ENCODE measurements at places on chromosomes 13 and 19.

DNA sequence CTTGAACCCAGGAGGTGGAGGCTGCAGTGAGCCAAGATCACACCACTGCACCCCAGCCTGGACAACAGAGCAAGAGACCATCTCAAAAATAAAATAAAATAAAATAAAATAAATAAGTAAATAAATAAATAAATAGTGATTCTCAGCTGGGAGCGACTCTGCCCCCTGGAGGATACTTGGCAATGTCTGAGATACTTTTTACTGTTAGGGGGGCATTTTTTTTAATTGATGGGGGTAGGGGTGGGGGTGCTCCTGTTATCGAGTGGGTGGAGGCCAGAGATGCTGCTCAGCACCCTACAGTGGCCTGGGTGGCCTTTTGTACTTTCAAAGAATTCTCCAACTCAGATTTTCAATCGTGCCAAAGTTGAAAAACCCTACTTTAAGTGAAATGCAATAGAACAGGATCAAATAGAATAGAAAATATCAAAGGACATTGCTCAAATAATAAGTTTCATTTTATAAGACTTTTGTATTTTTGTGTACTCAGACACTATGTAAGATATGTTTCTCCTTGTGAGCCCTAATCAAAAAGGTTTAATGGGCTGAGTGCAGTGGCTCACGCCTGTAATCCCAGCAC lies 7.1 kb upstream of the CLPP start:
- DNase-seq, result no peak

DNA sequence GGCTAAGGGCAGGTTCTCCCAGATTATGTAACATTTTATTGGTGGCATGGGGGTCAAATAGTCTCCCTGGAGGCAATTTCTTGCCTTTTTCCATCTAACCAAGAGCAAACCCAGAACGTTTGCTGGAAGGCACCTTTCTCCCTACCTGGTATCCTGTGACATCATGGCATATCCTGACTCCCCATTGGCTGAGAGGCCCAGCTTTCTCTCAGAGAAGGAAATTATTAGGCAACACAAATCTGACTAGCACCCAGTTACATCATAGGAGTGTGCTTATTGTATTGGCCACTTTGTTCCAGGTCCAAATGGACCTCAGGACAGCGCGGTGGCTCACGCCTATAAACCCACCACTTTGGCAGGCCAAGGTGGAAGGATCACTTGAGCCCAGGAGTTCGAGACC lies 13.0 kb downstream of the NTN5 start:
- peak; percentile 18 for DNase-seq

- DNase-seq, result no peak
Measured at GRCh38 chr13:113880651-113881611, 17.1 kb upstream of the GAS6 start.

- DNase-seq, result no peak
Measured at GRCh38 chr19:16799740-16800139, 29.5 kb upstream of the SIN3B start.

DNA sequence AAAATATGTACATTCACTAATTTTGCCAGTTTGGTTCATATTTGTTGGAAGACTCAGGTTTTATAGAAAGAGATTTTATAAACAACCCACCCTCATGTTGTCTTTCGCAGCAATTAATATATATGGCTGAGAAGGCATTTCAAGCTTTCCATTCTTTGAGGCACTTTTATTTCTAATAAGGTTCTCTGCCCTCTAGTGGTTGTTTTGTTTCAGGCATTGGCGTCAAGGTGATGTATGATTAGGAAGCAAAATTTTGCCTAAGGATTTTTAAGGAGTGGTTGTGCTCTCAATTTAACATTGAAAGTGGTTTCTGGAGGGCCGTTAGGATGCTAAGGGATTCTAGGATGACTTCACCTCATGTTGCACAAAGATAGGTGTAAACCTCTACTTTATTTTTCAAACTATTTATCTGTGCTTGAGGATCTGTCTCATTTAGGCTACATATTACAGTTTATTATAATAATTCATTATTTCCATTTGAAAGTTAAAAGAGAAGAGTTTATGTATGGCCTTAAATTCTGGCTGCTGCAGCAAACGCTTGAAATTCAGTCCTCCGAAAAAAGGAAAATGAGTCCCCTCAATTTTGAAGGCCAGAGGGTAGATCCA lies 35.9 kb downstream of the OXGR1 start:
- peak; percentile 24 for DNase-seq

GRCh38 chr13:21942061-21942460 lies 271.2 kb downstream of the FGF9 start:
- no peak for DNase-seq

- DNase-seq, result no peak
Measured at GRCh38 chr19:48962849-48963165, 2.3 kb upstream of the FTL start.

DNA sequence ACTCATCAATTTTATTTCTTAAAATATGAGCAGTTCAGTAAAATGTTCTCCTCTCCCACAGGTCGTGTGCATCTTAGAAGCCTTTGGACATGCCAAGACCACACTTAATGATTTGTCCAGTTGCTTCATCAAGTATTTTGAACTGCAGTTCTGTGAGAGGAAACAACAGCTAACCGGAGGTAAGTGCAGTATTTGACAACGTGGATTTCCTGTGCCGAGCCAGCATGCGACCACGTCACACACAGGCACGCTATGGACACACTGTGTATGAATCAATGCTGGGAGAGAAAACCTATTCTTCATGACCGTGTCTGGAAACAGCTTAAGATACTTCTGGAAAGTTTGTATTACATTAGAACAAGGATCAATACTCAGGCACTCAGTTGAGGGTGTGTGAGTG lies 268.5 kb downstream of the MYO16 start:
- peak; percentile 38 for DNase-seq

- DNase-seq, result peak; percentile 62
Measured at GRCh38 chr13:42547612-42548011, 26.3 kb upstream of the TNFSF11 start.

GRCh38 chr19:1746401-1747284 lies 6.7 kb upstream of the ONECUT3 start:
- no peak for DNase-seq

- no peak for DNase-seq
Measured at GRCh38 chr13:43664700-43665191, 122.0 kb downstream of the ENOX1 start.

DNA sequence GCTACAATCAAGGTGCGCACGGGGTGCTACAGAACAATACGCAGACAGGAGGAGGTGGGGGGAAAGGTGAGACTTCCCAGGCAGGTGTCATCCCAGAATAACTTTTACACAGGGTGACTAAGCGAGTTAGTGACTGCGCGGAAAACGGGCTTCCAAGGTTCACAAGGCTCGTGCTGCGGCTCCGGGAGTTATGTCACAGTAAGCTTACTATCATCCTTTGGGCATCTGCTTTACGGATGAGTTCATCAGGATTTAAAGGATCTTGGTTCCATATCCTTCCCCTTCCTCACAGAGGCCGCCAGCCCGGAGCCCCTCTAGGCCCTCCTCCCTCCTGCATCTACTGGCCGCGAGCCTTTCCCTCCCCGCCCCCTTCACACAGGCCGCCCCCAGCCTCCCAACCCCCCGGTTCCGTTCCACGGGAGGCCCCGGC lies 474 bp upstream of the IFT88 start:
- no peak for DNase-seq

DNA sequence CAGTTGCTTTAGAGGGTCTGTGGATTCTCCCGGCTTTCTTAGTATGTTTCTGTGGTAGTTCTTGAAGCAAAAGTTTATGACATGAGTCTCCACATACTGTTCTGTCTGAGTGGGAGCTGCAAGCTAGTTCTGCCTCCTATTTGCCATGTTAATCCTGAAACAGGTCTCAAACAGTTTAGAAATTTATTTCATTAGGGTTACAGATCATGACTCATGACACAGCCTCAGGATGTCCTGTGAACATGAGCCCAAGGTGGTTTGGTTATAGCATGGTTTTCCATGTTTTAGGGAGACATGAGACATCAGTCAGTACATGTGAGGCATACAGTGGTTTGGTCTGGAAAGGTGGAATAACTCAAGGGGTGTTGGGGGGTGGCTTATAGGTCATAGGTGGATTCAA lies 77.5 kb downstream of the FNDC3A start:
- no peak for DNase-seq

- no peak for DNase-seq
Measured at GRCh38 chr13:28488376-28489005, 6.4 kb downstream of the FLT1 start.

- peak; percentile 84 for DNase-seq
Measured at GRCh38 chr13:42969565-42970172, 22.4 kb downstream of the EPSTI1 start.

DNA sequence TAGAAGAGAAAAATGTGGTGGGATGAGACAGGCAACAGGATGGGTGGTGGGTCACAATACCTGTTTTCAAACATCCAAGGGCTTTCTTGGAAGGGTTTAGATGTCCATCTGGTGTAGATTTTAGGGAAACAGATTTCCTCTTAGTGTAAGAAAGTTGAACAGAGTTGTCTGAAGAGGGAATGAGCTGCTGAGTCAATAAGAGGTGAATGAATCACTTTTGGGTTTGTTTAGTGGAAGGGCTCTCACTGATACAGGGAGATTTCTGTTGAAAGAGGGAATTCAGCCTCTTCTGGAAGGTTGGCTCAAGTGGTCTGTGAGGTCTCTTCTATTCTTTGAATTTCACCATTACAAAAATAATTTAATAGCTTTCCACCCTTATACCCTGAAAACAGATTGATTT lies 54.6 kb downstream of the LACC1 start:
- DNase-seq, result no peak

GRCh38 chr19:1244693-1245451 lies 3.3 kb downstream of the ATP5F1D start:
- DNase-seq, result no peak

GRCh38 chr13:83077499-83077898 lies 804.8 kb downstream of the SLITRK1 start:
- no peak for DNase-seq

DNA sequence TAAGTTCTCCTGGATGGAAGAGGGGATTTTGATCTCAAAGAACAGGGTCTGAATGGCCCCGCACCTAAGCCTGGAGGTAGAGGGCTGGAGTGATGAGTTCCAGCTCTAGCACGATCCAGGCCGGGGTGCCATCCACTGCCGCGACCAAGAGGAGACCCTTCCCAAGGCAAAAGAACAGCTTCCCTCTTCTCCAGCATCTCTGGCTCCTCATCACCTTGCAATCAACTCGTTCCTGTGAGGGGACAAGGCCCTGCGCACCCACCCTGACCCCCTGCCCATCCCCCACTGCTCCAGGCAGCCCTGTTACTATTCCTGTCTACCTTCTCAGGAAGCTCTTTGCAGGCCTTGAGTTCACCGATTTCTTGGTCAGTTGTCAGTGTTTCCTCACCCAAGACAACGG lies 17.8 kb downstream of the COL4A1 start:
- DNase-seq, result no peak

- DNase-seq, result no peak
Measured at GRCh38 chr13:50161052-50161451, 145.8 kb downstream of the KCNRG start.

GRCh38 chr19:39419003-39419402 lies 6.5 kb downstream of the PLEKHG2 start:
- no peak for DNase-seq

GRCh38 chr19:17968362-17968761 lies 1.5 kb downstream of the KCNN1 start:
- no peak for DNase-seq

GRCh38 chr19:18223860-18224524 lies 2.2 kb downstream of the PDE4C start:
- DNase-seq, result peak; percentile 48

GRCh38 chr19:41332000-41332399 lies 21.7 kb downstream of the TGFB1 start:
- no peak for DNase-seq

DNA sequence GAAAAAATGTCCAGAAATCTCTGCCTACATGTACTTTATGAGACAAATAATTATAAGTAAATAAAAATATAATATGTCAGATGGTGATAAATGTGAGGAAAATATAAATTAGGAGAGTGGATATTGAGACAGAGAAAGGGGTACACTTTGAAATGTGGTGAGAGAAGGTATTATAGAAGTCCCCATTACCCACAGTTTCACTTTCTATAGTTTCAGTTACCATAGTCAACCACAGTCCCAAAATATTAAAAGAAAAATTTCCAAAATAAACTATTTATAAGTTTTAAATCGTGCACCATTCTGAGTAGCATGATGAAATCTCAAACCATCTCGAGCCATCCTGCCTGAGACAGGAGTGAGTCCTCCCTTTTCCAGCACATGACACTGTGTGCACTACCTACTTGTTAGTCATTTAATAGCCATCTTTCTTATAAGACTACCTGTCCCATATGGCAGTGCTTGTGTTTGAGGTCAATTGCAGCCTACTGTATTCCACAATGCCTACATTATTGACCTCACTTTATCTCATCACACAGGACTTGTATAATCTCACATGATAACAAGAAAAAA lies 653.7 kb downstream of the DACH1 start:
- DNase-seq, result no peak

GRCh38 chr13:69856331-69856730 lies 251.3 kb upstream of the ATXN8OS start:
- DNase-seq, result no peak

DNA sequence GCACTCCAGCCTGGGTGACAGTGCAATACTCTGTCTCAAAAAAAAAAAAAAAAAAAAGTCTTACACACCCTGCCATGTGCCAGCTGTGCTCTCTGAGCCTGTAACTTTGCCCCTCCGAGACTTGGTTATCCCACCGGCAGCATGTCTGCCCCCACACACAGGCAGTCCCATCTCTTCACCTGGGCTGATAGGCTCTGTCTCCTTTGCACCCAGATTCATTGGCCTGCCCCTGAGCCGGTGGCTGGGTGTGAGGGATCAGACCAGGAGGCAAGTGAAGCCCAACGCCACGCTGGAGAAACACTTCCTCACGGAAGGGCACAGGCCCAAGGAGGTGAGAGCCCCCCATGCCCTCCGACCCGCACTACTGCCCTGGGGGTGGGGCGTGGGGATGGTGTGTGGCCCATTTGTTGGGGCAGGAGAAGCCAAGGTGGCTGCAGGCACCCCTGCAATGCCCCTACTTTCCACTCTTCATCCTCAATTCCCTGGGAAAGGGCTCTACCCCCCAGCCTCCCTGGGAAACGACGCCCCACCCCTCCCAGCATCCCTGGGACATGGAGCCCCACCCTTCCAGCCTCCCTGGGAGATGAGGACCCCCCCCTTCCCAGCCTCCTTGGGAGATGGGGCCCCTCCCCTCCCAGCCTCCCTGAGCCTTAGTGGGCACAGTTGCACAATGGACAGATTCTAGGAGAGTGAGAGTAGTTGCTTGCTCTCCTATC lies 45.3 kb downstream of the CERS4 start:
- DNase-seq, result no peak

- DNase-seq, result no peak
Measured at GRCh38 chr19:44024900-44025216, 321 bp upstream of the ZNF222 start.

DNA sequence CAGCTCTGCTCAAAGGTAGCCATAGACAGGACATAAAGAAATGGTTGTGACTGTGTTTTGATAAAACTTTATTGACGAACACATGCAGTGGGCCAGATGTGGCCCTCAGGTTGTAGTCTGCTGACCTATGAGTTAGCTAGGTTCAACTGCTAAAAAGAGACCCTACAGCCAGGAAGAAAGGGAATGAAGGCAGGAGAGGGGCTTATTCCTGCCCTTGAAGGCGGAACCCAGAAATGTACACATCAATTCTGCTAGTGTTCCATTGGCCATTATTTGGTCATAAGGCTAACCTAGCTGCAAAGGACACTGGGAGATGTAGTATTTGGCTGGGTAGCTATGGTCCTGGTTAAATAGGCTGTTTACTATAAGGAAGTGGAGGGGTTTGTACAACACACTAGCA lies 18.0 kb downstream of the APBA3 start:
- no peak for DNase-seq
